ENCODE measurements at places on chromosomes 5 and 9.

GRCh38 chr9:89798547-89799120 is 193.8 kb downstream of the GADD45G start:
- no peak for DNase-seq

DNA sequence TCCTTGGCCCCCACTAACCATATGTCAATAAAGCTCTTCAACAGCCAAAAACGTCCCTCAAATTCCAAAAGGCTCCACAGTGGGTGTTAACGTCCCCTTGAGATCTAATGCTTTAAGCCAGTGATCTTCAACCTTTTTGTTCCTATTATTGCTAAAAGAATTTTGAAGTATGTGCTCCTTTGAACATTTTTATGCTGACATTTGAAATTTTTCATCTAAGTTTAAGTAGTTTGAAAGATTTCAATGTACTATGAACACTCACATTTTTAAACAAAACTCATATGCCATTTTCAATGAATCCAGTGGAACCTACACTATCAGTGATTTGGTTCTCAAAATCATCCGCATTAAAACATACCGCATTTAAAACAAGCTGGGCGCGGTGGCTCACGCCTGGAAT is 29.9 kb downstream of the AUH start:
- no peak for DNase-seq

GRCh38 chr5:150764530-150764929 is 5.7 kb upstream of the DCTN4 start:
- DNase-seq, result no peak

DNA sequence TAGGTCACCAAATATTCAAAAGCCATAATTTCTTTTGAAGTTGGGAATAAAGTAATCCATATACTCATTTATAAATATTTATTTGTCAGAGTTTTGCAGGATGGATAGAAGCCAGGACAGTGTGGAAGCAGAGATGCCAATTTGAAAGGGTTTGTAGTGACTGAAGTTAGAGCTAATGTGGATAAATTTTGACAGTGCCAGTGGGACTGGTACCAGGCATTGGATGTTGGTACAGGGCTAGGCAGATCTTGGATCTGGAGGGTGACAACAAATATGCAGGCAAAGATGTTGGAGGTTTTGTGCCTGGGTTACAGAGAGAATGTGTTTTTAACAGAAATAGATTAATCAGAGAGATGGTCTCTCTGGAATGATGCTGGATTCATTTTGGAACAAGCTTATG is 135.6 kb downstream of the DMRTA1 start:
- no peak for DNase-seq

DNA sequence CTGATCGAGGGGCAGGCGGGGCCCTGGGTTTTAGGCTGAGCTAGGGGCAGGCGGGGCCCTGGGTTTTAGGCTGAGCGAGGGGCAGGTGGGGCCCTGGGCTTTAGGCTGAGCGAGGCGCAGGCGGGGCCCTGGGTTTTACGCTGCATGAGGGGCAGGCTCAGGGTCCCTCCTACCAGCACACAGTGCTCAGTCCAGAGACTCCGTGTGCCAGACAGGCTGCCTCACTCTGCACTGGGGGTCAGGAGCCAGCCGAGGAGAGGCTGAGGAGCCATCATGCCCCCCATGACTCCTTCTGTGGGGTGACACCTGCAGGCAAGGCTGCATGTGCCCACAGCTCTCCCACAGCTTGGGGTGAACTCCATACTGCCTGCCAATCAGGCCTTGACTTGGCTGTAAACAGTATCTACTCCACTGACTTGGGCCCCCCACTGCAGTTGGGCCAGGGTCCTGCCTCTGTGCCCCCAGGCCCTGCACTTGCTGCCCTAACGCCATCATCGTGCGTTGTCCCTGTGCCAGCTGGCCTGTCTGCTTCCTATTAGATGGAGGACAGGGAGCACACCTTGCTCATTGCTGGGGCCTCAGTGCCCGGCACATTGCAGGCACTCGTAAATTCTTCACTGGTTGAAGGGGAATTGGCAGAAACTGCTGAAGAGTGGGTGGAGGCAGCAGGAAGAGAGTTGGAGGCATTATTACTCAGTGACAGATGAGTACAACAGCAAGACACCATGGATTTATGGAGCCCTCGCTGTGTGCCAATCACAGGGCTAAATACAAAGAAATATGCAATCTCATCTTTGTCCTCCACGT is 78.6 kb downstream of the AMBP start:
- peak; percentile 38 for DNase-seq

GRCh38 chr9:90684106-90684505 is 41.5 kb upstream of the DIRAS2 start:
- no peak for DNase-seq

- no peak for DNase-seq
Observed at GRCh38 chr5:44909004-44909403, 100.3 kb downstream of the MRPS30 start.

DNA sequence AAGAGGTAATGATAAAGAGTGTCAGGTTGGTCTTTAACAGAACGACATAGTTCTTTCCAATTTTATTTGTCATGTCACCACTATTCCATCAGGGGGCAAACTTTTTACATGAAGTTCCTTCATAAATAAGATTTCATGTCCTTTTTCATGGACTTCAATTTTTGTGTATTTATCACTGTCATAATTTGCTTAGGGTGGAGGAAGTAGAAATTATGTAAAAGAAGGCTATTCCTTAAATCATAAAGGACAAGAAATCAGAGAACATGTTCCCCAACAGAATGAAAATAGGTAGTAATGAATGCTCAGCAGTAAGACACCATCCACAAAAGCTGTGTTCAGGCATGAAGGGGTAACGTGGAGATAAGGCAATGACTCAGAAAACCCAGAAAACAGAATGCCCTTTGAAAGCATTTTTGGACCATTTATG is 72.7 kb downstream of the ZFAND5 start:
- no peak for DNase-seq

DNA sequence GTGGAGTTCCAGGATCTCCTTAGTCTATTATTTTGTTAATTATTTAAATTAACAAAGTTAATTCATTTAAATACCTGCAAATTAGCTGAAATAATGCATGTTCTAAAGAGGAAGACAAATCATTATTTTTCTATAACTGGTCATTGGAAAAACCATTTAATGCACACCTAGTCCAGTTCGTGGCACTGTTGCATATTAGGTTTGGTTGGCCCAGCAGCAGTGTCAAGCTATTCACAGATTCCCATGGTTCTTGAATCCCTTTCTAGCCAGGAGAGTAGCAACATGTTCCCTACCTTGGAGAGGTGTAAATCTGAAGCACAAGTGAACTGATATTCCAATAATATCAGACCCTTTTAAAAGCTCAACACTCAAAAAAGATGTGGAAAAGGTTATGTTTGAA is 155.2 kb downstream of the TMEM161B start:
- DNase-seq, result no peak

DNA sequence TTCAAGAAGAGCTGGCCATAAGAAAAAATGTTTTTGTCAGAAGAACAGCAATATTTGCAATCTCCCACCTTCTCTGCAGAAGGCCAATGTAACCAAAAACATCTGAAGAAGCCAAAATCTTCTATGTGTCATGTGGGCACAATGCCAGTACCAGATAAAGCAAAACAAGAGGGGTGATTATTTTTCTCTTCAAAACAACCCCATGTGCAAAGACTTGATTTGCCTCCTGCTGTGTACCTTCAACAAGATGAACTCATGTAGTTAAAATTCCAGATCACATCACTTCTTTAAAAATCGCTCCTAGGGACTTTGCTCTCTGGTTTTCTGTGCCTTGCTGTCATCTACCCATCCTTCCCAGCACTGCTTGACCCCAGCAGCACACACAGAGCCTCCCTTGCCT is 134.0 kb upstream of the MAP3K1 start:
- DNase-seq, result no peak

DNA sequence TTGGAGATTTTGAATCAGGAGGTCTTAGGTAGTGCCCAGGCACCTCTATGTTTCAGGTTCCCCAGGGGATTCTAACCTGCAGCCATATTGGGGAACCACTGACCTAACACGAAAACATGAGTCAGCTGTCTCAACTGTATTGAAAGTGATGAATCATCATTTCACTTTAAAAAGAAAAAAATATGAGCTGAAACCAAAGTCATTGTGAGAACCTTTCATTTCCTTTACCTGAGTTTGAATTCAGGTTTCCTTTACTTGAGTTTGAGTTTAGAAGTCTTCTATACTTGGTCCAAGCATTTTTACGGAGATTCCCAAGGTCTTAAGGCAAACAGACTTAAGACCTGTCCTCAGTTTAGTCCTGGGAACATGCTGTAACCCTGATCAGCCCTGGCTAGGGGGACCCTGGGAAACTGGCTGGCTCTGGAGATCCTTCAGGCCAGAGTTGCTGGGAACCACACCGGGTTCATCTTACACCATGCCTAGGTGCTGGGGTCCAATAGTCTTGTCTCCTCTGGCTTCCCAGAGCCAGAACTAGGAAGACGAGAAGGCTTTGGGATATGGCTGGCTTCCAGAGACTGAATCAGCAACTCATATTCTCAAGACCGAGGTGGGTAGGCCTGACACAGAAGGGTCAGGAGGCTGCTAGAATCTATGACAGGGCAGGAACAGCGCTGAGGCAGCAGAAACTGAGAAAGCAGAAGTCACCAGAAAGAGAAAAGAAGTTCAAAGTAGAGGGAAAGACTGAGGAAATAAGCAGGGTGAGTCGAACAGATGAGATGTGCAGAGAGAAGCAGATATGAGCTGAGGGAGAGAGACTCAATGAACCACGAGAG is 16.4 kb upstream of the PDCD1LG2 start:
- no peak for DNase-seq

DNA sequence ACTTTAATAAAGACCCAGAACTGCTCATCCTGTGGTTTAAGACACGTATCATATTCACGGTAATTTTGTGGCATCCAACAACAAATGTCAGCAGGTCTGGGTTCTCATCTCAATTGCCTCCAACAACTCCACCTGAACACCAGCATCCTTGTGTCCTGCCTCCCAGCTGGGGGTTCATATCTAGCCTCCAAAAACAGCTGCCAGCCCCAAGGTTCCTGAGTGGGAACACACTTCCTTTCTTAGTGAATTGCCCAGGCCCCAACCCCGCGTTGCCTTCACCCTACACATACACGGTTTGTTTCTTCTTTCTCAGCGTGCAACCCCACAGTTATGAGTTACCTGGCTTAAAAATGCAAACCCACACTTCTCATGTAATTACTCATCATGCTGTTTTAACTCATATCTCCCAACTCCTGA is 77.9 kb downstream of the SEMA4D start:
- DNase-seq, result no peak

DNA sequence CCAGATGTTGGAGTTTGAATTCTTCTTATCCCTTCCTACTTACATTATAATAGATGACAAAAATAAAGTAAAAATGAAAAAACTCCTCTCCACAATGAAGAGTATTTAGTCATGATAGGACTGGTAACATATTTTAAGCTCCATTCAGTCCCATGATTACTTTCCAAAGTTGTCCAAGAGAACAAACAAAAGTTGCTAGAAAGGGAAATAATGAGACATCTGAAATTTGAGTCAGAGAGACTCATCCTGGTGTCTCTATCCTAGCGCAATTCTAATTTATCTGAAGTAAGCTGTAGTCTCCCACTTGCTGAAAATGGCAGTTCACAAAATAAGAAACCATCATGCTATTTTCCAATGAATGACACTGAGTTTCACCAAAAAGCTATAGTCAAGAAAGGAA is 152.2 kb downstream of the BNC2 start:
- DNase-seq, result no peak

DNA sequence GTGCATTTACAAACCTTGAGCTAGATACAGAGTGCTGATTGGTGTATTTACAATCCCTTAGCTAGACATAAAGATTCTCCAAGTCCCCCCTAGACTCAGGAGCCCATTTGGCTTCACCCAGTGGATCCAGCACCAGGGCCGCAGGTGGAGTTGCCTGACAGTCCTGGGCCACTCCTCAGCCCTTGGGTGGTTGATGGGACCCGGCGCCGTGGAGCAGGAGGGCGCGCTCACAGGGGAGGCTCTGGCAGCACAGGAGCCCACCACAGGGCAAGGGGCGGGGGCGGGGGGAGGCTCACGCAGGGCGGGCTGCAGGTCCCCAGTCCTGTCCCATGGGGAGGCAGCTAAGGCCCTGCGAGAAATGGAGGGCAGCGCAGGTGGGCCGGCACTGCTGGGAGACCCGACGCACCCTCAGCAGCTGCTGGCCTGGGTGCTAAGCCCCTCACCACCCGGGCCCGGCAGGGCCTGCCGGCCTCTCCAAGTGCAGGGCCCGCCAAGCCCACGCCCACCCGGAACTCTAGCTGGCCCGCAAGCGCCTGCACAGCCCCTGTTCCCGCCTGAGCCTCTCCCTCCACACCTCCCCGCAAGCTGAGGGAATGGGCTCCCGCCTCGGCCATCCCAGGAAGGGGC is 613.5 kb downstream of the TLE4 start:
- DNase-seq, result no peak

DNA sequence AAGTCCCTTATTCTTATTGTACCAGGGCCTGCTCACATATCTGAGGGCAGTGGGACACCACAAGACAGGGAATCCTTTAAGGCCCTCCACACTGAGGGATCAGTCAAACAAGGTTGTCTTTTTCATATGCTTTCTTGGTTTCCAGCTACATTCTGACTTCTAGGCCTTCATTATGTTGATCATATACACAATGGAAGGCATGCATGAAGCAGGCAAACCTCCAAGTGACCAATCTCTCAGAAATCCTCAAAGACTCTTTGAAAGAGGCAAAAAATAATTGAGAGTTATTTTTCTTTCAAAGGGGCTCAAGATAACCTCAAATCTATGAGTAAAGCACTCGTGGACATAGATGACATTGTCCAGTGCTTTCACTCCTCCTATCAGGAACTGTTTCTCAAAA is 1195.9 kb upstream of the ACO1 start:
- DNase-seq, result no peak

DNA sequence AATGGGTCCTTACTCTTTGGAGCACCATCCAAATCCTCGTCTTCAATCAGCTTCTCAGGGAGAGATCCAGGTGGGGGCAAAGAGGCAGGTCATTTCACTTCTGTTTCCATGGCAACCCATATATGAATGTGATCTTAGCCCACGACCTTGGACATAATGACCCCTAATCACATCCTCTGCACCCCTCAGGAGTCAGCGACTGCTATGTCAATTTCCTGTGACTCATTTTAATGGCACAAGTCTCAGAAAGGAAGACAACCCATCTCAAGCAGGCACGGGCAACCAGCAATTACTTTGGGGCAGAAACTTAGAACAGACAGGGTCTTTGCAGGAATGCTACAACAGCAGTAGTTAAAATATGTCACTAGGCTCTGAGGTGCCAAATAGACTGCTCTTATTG is 591.2 kb downstream of the TLR4 start:
- no peak for DNase-seq

GRCh38 chr5:104843822-104844221 is 1281.2 kb upstream of the NUDT12 start:
- DNase-seq, result no peak

GRCh38 chr9:121071756-121072421 is 2.9 kb upstream of the CNTRL start:
- no peak for DNase-seq

Data from ureter (tissue), 1 donor.